ENCODE measurements at places on chromosomes 6 and 20.

- no peak for DNase-seq
These were observed 5.2 kb downstream of the TEAD3 start for GRCh38 chr6:35491558-35492257.

- peak; percentile 75 for DNase-seq
These were observed 27.9 kb downstream of the DNMT3B start for GRCh38 chr20:32789896-32790750.

- DNase-seq: peak; percentile 93
These were observed 129.8 kb downstream of the PREX1 start for GRCh38 chr20:48697845-48698491.

- no peak for DNase-seq
These were observed 36.5 kb downstream of the JARID2 start for GRCh38 chr6:15282334-15282733.

DNA sequence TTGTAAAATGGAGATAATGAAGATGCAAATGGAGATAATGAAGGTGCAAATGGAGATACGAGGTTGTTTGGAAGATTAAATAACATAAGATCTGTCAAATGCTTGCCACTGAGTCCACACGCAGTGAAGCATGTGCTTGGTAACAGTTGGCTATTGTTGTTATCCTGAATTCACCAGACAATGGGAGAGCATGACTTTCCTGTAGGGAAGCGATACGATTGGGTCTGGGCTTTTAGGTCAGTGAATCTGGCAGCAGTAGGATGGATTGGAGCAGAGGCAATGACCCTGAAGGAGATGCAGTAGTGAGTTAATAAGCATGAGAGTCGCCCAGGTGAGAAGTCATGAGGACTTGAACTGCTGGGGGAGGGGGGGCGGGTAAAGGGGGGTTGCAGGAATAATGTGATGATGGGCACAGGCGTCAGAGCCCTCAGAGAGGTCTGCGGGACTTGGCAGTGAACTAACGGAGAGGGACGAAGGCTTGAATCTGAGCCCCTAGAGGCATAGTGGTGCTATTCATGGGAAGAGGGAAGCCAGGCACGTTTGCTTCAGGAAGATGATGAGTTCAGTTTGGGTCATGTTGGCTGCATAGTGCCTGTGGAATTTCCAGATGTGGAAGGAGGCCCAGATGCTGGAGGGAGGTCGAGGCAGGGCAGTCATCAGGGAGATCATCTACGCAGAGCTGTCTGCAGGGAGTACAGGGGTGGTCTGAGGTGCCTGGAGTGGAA lies 55.4 kb downstream of the ZDHHC14 start:
- no peak for DNase-seq

DNA sequence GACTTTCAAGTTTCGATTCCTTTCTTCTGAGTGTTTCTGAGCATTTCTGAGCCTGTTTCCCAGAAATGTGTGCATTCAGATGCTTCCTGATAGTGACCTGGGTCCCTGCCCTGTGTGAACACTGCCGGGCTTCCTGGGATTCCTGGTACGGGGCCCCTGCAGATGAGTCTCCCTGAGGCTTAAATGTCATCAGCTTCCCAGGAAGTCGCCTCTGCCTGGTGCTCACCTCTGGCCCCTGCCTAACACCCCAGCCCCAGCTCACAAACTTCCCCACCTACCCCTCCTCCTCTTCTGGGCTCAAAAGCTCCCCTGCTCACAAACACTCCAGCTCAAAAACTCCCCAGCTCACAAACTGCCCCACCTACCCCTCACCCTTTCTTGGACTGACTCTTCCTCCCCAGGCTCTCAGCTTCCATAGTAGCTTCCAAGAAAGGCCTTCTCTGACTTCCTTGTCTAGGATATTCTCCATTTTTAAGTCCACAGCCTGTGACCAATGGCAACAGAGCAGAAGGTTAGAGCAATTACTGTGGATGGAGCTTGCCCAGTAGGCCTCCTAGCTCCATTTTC lies 42.0 kb downstream of the TGM2 start:
- DNase-seq: no peak

GRCh38 chr6:169944061-169944337 lies 192.6 kb downstream of the ERMARD start:
- DNase-seq: no peak

Data from NCI-H345 (cell line).